ENCODE measurements at places on chromosomes 1 and 21.

DNA sequence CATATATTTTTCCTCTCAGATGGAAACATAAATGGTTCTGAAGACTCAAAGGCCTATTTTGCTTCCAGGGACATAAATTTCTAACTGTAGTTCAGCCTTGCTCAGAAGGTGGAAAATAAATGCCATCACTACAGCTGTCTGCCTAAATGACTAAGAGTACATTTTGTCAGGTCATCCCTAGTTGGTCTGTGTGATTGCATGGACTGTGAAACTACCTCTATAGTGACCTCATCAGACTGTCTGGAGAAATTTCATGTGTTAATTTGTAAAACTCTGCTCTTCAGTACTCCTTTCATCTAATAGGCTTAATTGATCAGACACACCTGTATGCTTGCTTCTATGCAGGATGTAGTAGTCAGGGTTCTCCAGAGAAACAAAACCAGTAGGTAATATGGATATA, 886.9 kb downstream of the AMY1C start:
- no peak for DNase-seq

GRCh38 chr1:109365642-109366204, 32.0 kb downstream of the SORT1 start:
- no peak for DNase-seq

DNA sequence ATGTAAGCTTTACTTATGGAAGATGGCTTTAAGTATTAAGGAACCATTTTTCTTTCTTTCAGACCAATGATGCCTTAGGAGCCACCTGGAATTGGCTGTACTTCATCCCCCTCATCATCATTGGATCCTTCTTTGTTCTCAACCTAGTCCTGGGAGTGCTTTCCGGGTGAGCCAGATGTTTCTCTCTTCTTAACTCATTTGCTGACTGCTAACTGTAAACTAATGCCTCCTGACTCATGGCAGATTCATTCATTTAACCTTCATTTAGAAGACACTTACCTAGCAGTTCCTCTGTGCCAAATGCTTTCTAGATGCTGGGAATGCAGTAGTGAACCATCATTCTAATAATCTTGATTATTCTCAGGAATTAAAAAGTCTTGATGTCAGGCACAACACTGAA, 168.0 kb downstream of the CACNA1E start:
- no peak for DNase-seq

DNA sequence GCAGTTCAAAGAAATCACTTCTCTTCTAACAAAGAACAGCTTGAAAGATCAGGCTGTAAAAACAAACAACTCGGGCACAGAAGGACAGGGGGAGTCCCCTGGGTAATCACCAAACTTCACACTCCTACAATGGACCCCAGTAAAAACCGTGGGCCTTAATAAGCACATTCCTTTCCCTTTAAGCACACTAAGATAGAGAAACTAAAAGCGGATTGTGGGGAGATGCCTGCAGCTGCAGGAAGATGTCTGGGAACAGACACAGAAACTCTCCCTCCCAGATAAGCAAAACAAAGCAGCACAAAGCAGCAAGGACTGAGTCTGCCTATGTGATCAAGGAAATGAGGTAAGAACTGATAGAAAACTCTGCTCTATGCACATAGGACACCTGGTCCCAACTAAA, 37.6 kb upstream of the CTBS start:
- no peak for DNase-seq

GRCh38 chr1:54273092-54273794, 73.3 kb downstream of the MRPL37 start:
- DNase-seq = no peak

GRCh38 chr1:1137256-1138045, 21.6 kb upstream of the C1orf159 start:
- no peak for DNase-seq

DNA sequence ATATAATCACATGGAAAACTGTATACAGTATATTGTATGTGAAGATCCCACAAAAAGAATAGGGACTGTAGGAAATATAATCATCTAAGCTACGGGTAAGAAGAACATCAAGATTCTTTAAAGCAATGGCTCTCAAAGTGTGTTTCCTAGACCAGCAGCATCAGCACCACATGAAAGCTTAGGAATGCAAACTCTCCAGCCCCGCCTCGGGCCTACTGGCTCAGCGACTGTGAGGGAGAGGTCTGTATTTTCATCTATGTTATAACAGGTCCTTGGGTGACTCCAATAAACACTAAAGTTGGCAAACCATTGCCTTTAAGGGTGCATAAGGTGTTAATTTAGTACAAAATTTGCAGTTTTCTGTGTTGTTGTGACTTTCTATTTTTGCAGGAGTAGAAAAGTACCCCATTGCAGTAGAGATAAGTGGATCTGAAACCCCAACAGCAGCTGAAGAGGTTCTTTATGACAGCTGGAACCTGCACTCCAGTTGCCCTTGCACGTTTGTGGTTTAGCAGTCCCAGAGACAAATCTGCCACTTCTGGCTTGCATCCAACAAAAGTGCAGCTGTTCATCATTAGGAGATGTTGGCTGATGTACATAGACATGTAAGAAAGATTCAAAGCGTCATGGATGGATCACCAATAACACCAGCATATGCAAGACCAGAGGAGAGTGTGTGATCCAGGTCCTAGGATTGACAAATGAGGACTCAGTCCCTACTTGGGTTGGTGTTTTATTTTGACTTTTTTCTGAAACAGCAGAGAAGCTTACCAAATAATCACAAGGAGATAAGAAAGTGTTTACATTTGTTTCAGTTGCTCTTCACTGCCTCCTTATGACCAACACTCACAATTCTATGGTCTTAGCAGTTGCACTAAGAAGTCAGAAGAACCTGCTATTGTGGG, 15.9 kb upstream of the IFNAR1 start:
- no peak for DNase-seq
